ENCODE measurements at places on chromosomes 11 and 22.
A peak's percentile ranks its signal among the peaks of the same experiment; 100 is the strongest.

- DNase-seq: no peak
Observed at GRCh38 chr11:35146711-35147110, 7.7 kb downstream of the CD44 start.

GRCh38 chr22:29163808-29164207 lies 41.9 kb upstream of the EMID1 start:
- DNase-seq: no peak

- no peak for DNase-seq
Observed at GRCh38 chr11:108754901-108755625, 90.2 kb downstream of the DDX10 start.

DNA sequence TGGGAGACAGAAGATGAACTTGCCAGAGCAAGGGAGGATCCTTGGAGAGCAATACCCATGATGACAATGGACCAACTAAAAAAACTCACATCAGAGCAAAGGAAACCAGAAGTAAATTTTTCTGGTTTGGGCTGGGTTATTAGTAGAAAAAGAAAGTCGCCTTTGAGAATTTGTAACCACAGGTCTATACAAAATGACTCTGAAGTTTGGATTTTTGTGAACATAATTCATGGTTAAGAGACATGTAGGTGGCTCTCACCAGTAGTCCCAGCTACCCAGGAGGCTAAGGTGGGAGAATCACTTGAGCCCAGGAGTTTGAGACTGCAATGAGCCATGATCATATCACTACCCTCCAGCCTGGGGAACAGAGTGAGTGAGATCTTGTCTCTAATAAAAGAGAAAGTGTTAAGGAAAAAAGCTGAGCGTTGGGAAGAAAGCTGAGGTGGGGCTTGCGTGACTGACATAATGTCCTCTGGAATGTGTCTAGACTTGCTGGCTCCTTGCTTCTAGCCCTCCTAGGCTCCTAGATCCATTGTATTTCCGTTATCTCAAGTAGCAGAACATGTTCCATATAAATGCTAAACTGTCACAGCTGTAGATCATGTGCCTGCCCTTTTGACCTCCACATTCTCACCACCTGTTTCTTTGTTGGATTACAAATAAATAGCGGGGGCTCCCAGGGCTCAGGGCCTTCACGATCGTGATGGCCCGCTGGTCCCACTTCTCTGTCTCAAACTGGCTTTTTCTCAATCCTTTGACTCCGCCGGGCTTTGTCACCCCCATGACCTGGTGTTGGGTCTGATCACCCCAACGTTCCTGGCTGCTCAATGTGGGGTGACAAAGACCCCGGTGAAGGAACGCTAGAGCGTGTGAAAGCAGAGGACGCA lies 56.2 kb upstream of the SC5D start:
- DNase-seq: peak; percentile 46

DNA sequence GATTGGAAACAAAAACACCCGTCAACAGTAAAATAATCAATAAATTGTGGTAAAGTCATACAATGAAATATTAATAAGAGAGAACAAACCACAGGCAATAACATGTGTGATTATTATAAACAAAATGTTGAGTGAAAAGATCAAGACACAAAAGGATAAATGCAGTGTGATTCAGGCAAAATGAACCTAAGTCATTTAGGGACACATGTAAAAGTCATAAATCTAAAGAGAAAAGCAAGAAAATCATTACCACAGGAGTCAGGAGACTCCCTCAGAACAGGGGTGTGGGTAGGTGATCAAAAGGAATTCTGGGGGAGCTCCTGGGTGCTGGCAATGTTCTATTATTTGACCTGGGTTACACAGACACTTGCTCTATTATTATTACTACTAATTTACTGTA lies 47.9 kb upstream of the PPP2R1B start:
- DNase-seq: no peak
